ENCODE measurements at places on chromosomes 7 and 10.
A peak's percentile ranks its signal among the peaks of the same experiment; 100 is the strongest.

DNA sequence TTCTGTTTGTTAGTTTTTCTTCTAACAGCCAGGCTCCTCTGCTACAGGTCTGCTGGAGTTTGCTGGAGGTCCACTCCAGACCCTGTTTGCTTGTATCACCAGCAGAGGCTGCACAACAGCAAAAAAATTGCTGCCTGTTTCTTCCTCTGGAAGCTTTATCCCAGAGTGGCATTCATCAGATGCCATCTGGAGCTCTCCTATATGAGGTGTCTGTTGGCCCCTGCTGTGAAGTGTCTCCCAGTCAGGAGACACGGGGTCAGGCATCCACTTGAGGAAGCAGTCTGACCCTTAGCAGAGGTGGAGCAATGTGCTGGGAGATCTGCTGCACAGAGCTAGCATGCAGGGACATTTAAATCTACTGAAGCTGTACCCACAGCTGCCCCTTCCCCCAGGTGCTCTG, 26.7 kb upstream of the CROT start:
- no peak for DNase-seq

- no peak for DNase-seq
These were observed 12.7 kb downstream of the TAS2R40 start for GRCh38 chr7:143234533-143234875.

DNA sequence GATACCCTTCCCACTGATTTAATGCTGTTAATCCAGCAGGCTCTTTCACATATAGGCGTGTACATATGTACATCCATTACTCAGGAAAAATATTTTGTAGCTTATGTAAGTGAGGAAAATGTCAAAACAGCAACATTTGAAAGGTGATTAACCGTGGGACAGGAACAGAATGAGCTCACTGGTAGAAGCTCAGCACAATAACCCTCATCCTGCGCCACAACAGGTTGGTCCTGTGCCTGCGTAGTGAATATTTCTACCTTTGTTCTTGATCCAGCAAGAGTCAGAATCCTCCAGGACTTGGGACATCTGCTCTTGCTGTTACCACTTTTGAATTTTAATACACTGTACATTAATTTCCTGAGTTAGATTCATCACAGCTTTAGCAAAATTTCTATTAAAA, 359.4 kb downstream of the THSD7A start:
- DNase-seq = no peak

DNA sequence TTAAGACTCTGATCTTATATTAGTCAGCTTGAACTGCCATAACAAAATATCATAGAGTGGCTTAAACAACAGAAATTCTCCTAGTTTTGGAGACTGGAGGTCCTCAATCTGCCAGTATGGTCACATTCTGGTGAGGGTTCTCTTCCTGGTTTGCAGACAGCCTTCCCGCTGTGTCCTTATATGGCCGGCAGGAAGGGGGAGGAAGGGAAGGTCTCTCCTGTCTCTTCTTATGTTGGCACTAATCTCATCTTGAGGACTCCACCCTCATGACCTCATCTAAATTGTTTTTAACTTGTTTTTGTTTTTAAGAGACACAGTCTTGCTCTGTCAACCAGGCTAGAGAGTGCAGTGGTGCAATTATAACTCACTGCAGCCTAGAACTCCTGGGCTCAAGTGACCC, 53.1 kb downstream of the VPS41 start:
- peak; percentile 13 for DNase-seq

DNA sequence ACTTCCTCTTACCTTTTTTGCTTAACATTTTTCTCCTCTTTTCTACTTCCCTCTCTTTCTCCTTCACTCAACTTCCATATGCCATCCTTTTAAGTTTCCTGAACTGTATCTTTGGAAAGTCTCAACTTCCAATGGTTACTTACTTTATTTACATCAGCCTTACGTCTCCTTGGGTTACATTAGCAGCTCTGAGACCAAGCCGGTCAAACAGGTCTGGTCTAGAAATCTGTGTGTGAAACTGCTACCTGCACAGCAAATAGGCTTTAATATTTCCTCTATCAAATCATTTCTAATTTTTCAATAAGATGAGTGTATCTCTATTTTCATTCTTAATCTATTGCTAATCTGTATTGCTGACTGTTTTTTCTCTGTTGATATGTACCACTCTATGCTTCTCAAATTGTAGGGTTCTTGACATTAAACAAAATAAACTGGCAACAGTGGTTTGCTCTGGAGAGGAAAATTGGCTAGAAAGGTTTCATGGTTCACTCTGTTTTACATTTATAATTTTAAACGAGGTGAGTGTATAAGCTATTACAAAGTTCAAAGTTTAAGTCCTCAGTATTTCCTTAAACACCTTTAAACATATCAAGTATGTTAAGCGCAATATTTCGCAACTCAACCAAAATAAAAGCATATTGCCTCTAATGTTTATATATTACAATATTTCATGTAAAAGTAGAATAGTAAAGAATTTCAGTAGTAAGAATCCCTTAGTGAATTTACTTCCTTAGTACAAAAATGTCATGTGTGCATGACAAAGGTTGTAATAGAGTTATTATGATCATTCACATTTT, 3.6 kb upstream of the SEMA3C start:
- DNase-seq = no peak

GRCh38 chr7:100465299-100465698, 1.2 kb upstream of the SPACDR start:
- no peak for DNase-seq

All from MV-4-11 (cell line).